NCI-H187 (cell line): ENCODE measurements at places on chromosomes 16 and 17.

DNA sequence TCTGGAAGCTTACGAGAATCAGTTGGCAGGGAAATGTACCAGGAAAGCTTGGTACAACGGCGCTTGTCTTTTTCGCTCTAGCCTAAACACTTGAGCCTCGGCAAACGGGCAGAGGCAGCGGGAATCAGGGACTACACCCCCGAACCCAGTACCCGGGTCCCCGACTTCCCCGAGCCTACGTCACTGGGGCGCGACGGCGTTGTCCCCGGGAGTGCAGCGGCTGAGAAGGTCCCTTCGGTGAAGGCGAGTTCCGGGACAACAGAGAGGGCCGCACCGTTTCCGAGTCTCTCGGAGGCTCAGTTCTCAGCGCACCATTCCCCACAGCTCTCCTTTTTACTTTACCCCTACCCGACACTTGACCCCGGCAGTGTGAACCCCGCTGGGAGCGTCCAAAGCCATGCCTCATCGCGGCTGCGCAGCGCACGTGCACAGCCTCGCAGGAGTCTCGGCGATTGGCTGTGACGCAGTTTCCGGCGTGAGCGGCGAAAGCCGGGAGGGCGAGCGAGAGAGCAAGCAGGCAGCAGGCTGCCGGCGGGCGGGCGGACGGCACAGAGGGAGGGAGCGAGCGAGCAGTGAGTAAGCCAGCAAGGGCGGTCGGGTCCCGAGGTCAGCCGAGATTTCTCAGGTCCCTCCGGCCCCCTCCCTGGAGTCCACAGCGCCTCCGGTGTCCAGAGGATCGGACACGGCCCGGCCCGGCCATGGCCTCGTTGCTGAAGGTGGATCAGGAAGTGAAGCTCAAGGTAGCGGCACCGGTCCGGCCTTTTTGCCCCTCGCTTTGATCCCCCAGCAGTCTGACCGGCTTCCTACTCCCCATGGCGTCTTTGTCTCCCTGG, at the start of gene PSME3:
Gene PSME3, plus strand, starts transcription at position 464 of the 833 bp plus-strand sequence. Its CDS starts 235 bp downstream, at position 699.
- peak; percentile 53 for DNase-seq

- DNase-seq, result no peak
Observed at GRCh38 chr17:65730711-65731169, 169.3 kb upstream of the AXIN2 start.

GRCh38 chr17:70317421-70317820, 148.1 kb downstream of the KCNJ2 start:
- DNase-seq, result no peak

DNA sequence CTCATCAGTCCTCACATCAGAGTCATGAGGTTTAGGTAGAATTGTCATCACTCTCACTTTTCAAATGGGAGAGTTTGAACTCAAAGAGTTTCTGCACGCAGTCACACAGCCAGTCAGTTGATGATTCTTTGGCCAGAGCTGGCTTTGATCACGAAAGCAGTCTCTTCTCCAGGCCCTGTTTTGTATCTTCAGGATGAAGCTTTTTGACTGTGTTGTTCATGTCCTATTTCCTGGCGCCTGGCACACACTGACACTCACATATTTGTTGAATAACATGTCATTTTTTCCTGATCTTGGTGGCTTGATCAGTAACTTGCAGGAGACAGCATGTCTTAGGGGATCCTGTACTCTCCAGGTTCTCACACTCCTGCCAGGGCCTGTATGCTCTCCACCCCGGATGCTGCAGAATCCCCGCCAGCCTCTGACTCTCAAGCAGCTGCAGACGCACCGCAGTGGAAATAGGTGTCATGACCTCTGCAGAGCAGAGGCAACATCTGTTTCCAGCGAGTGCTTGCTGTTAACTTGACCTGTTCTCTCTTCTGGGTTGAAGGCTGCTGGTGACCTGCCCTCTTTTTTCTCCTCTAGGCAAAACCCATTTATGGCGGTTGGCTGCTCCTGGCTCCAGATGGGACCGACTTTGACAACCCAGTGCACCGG, 33.0 kb downstream of the MPRIP start:
- DNase-seq, result no peak

DNA sequence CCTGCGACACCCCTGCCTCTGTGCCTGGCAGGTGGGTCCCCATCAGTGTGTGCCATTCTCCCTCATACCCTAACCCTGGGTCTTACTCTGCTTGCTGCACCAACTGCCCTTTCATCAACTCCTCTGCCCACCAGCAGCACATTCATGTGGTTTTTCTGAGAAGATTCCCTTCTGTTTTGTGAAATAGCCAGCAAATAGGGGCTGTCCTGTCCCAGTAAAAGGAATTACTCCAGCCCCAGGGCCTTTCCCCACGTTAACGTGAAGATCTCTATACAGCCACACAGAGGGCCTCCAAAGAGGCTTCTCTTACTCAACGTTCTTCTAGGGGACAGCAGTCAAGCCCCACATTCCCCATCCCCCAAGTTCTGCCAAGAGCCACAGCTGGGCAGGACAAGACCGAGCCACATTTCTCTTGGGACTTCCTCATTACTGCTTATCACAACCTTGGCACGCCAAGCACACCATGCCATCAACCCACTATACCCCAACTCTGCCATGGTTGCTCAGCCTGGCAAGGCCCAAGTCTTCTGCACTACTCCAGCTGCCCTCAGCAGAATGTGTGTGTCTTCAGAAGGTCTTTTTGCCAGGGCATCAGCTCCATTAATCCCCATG, 18.7 kb upstream of the CCL2 start:
- DNase-seq, result no peak

DNA sequence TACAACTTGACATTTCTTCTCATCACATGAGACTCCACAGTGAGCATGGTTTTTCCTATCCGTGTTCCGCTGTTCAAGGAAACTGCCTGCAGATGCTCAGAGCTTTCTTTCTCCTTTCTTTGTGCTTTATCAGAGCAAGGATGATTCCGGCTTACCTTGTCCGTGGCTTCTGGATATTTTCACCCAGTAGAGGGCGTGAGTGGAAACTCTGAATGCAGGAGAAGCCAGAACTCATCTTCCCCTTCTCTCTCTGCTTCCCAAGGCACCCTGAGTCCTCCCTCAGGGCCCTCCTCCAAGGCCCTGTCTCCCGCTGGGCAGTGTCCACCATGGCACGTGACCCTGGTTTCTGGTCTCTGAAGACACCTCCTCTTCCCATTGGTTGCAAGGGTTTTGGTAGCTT, 721.1 kb upstream of the RBFOX1 start:
- no peak for DNase-seq

- no peak for DNase-seq
Observed at GRCh38 chr17:67867591-67867990, 42.3 kb downstream of the BPTF start.

GRCh38 chr16:660459-661183, 7.3 kb upstream of the RHOT2 start:
- peak; percentile 90 for DNase-seq

GRCh38 chr17:68954146-68954896, 871 bp downstream of the ABCA8 start:
- no peak for DNase-seq

DNA sequence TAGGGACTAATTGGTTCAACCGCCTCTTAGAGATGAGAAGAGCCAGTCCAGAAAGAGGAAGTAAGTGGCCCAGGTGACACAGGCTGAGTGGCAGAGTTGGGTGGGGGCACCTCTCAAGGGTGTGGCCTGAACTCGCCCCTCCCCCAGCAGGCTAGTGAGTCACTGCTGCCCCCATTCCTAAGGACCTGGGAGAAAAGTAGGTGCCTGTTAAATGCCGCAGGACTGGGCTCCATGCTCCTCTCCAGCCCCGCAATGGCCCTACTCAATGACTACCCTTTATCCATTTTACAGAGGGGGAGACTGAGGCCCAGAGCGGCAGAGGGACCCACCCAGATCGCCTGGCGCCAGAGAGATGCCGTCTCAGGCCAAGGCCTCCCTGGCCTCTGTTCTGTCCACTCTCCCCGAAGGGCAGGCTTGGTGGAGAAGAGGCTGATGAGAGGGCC, 8.1 kb downstream of the TMEM235 start:
- DNase-seq, result no peak

GRCh38 chr16:15897834-15898254, 9.4 kb upstream of the CEP20 start:
- no peak for DNase-seq

DNA sequence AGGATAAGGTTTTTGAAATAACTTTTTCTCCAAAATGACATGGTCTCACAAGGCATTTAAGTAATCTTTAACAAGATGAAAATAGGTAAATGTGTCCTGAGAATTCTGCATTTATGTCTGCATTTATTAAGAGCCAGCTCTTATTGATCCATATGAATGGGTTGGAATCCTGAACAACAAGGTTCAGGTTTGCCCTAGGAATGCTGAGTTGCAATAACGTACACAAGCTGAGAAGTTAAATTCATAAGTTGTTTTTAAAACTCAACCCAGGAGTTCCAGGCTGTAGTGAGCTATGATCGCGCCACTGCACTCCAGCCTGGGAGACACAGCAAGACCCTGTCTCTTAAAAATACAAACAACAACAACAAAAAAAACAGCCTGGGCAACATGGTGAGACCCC, 28.1 kb downstream of the GLG1 start:
- DNase-seq, result no peak

GRCh38 chr17:27276653-27277156, 17.2 kb upstream of the WSB1 start:
- DNase-seq, result no peak

DNA sequence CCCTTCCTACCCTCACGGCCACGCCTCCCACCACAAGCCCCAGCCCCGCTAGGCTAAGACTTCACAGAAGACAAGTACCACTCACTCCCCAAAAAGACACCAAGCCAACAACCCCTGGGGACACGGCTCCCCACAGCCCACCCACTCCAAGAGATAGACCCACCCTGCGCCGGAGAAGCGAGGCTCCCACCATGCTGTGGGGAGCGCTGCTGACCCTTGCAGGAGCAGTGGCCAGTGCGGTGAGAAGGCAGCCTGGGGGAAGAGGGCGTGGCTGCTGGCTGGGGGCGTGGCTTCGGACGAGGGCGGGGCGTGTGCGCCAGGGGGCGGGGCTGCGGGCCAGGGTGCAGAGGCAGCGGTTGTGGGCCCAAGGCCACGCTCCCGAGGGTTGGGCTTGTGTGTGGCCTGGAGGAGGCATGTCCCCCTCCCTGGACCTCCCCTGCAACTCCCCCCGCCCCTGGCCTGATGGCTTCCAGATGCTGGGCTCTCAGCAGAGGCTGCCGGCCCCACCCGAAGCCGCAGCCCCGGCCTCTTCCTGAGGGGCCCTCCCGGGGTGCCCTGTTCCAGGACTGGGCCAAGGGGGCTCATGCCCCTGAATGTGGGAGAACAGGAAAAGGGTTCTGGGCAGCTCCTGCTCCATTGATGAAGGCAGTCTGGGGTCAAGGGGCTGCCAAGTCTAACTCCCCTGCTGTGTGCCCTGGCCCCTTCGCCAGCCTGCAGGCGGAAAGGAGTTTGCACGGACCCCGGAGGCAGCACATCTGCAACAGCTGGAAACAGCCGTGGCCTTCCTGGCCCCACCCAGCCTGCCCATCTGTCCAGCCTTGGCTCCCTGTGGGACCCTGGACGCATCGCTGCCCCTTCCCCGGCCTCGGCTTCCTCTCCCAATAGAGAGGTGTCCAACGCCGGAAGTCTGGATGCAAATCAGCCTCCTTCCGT, 9.1 kb downstream of the TFAP4 start:
- no peak for DNase-seq

GRCh38 chr17:79188048-79188447, 113.4 kb downstream of the ENGASE start:
- DNase-seq, result peak; percentile 28

DNA sequence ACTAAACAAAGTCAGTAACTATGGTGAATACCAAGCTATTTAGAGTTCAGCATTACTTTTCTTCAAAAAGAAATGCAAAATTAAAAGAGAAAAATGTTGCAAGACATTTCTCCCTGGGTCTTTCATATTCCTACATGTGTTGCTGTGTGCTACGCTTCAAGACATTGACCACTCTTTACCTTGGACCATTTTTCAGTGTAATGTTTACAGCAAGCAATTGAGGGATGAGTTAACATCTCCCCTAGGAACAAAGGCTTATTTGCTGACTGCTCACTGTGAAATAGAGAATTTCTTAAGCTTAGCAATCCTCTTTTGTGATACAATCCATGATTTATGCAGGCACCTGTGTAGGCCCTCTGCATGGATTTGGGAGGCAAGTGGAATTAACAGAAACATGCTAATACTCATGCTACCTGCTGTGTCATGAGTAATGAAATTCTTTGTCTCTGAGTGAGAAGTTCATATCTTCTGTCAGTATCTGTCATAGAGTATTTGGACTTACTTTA, 1202.9 kb upstream of the CDH8 start:
- DNase-seq, result no peak
